ENCODE measurements at places on chromosomes 11 and 22.

- DNase-seq, result no peak
Measured at GRCh38 chr11:35907648-35908431, 36.0 kb upstream of the LDLRAD3 start.

DNA sequence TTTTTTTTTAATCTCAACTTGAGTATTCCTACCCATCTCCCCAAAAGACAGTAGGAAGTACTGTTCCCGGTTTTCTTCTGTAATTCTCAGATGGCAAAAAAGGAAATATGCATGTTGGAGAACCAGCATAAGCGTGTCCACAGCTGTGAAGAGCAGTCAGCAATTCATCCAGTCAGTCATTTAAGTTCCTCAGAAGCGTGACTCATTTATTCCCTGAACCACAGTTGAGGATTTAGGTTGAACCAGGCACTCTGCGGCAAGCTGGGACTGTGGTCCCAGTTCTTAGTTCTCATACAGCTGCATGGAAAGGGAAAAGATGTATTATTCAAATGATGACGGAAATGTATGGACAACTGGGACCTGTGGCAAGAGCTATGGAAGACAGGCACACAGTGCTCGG lies 61.0 kb upstream of the MYO18B start:
- DNase-seq, result no peak

DNA sequence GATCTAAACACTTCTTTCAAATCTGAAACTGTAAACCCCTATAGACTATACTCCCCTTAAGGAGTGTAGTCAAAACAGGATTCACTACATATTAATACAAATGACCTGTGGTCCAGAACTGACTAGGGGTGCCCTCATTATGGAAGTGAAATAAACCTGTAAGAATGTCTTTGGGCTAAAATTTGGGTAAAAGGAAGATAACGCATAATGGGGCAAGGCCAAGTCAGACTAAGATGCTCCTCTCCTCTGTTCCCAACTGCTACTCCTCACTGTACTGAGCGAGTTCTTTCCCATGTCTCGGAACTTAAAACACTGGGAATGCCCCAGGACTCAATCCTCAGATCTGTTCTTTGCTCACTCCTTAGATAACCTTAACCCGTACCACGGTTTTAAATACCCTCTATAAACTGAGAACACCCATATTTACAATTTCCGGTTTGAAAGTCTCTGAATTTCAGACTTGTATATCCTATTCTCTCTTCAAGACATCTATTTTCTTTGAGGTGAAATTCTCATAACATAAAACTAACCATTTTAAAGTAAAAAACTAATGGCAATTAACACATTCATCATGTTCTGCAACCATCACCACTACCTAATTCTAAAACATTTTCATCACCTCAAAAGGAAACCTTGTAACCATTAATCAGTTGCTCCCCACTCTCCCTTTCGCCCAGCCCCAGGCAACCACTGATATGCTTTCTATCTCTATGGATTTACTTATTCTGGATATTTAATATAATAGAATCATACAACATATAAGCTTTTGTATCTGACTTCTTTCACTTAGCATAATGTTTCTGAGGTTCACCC lies 4.0 kb downstream of the THAP12 start:
- DNase-seq, result no peak

GRCh38 chr11:17876827-17877226 lies 136.0 kb downstream of the SERGEF start:
- no peak for DNase-seq

- DNase-seq, result no peak
Measured at GRCh38 chr11:44833877-44834452, 107.2 kb downstream of the TSPAN18 start.

DNA sequence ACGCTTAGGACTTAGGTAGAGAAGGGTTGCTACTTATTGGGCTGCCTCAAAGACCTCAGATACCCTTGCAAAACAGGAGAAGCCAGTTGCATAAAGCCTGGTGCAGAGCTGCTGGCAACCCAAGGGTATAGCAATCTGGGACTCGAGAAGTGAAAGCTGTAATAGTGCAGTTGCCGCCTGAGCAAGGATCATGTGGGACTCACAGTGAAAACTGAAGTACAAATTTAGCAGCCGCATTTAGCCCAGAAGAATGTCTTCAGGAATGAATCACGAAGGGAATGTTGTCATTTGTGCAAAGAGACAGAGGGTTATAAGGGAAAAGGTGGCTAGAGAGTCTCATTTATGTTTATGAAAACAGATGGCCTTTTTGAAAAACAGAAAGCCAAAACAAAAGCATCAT lies 267.2 kb downstream of the TENM4 start:
- no peak for DNase-seq

DNA sequence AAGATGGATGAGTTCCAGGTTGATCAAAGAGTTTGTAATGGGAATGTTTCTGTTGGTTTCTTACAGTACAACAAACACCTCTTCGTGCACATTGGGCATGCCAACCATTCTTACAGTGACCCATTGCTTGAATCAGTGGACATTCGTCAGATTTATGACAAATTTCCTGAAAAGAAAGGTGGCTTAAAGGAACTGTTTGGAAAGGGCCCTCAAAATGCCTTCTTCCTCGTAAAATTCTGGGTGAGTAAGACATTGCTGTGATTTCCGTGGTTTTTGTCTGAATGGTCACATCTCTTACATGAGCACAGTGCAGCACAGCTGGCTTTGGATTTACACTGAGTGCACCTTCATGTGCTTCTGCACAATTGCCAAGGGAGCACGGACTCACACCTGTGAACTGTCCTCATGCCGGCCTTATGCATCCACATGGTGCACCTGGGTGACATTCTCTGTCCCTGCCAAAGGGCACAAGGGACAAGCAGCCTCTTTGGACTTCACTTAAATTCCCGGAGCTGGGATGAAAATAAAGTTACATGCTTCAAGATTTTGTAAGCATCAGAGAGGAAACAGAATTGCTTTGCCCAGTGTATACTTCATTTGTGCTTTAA lies 107.1 kb upstream of the RASSF10 start:
- DNase-seq, result no peak

- DNase-seq, result no peak
Measured at GRCh38 chr11:123227763-123228495, 32.9 kb upstream of the CLMP start.

- DNase-seq, result no peak
Measured at GRCh38 chr22:40009292-40009774, 14.6 kb downstream of the FAM83F start.

- DNase-seq, result no peak
Measured at GRCh38 chr22:37533995-37534394, 14.8 kb upstream of the CARD10 start.

- no peak for DNase-seq
Measured at GRCh38 chr22:21902296-21903087, 35.0 kb upstream of the MAPK1 start.

DNA sequence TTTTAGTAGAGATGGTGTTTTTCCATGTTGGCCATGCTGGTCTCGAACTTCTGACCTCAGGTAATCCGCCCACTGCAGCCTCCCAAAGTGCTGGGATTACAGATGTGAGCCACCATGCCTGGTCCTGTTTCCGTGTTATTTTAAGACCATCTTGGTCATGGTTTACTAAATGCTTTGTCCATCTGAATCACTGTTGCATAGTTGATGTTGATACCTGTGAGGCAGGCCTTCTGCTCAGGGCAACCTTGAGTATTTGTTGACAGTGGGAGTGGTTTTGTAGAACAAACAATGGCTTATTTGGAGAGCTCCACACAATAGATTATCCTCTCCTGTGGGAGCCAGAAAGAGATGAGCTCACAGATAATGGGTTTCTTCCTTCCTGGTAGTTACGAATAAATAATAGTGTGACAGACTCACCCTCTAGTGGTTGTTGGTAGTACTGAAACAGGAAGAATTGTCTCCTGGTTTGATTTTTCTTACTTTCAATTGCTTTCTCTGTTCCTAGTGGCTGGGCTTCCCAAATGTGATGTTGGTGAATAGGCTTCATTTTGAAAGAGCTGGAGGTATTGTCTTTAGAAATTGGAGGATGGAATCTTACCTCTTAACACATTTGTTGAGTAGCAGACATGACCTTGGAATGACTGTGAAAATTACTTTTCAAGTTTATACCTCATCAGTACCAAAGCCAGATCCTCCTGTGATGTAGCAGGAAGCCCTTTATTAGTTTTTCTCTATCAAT lies 39.0 kb downstream of the CTNND1 start:
- peak; percentile 65 for DNase-seq

GRCh38 chr11:4430051-4430450 lies 19.0 kb upstream of the OR52K2 start:
- DNase-seq, result no peak

DNA sequence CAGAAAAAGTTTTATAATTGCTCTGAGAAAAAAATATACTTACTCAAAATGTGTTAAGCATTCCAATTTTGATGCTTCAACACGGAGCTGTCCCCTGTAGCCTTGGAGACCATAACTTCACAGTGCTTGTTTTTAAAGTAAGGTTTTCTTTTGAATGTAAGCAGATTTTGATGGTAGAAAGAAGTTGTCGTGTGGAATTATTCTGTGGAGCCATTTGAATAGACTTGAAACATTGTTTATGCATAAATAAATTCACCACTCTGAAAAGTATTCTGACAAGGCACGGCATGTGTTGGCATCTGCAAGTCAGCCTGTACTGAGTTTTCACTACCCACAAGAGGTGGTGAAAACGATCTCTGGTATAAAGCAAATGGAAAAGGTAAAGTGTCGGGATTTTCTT lies 115.5 kb downstream of the UVRAG start:
- DNase-seq, result no peak

- no peak for DNase-seq
Measured at GRCh38 chr11:22566293-22566692, 59.3 kb downstream of the FANCF start.

GRCh38 chr11:128302425-128303186 lies 284.8 kb downstream of the ETS1 start:
- no peak for DNase-seq
